ENCODE measurements at places on chromosomes 1 and 21.

GRCh38 chr1:243525085-243525487 lies 269.2 kb downstream of the SDCCAG8 start:
- peak; percentile 15 for DNase-seq

DNA sequence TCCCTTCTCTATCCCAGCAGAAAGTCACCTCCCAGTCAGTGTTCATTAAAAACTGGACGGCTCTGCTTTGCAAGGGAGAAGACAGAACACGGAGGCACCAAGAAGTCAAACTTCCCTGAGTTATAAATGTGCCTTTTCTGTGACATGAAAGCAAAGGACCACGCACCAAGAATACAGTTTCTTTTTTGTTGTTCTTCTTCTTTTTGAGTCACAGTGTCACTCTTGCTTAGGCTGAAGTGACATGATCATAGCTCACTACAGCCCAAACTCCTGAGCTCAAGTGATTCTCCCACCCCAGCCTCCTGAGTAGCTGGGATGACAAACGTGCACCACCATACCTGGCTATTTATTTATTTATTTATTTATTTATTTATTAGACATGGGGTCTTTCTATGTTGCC lies 22.7 kb downstream of the GLUL start:
- DNase-seq, result no peak

DNA sequence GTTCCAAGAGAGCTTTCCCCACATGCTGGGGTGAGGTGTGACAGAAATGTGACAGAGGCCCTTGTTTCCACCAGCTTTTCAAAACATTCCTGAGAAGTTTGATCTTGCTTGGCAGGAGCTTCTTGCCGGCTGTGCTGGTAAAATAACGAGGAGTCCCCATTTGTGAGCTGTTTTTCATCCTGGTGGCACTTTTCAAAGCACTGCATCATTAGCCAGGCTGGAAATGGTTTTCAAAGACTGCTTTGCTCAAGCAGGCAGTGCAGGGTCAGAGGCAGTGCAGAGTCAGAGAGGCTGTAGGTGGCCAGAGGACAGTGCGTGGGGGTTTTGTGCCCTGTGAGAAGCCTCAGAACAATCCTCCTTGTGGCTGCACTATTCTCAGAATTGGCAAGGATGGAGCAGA lies 75.8 kb upstream of the KCNA3 start:
- DNase-seq, result no peak

DNA sequence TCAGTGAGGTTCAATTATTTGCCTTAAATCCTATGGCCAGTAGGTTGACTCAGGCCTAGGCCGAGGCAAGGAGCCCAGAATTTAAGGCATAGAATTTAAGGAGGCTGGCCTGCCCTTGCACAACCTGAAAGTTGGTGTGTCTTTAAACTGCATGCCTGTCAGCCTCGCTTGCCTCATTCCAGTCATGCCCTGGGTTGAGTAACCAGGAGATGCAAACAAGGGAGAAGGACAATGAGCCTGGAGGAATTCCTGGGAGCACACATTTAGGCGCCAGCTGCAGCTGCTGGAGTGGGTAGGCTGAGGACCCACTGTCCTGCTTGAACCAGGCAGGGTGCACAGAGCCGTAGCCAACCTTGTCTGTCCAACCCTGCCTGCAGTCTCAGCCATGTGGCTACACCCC lies 11.7 kb downstream of the CD2 start:
- no peak for DNase-seq

DNA sequence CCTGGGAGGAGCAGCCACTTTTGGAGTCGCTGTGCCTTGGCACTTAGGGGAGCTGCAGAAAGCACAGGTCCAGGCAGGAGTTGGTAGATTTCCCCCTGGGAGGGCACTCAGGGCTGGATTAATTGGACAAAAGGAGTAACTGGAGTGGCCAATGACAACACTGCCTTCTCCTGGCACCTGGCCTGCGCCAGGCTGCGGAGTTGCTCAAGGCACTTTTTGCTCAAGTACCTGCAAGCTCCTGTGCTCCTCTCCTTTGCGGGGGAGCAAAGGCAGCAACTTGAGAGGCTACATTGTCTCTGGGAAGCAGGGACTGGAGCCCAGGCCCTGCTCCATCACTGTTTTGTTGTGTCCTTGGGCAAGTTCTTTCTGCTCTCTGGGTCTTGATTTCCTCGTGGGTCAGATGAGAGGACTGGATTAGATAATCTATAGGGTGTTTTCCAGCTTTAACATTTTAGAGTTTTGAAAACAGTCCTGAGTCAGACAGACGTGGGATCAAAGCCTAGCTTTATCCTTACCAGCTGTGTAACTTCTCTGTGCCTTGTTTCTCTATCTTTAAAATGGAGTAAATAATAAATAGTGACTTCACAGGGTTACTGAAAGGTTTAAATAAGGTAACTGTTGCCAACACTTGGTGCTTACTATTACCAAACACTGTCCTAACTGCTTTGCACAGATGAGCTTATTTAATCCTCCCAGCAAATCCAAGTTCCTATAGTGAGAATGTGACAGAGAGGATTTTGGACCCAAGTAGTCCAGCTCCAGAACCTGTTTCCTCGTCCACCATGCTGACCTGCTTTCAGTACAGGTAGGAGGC lies 18.0 kb upstream of the GRHL3 start:
- DNase-seq, result no peak

- no peak for DNase-seq
These were observed 462.2 kb upstream of the PTBP2 start for GRCh38 chr1:96259399-96259798.

- no peak for DNase-seq
These were observed 2.6 kb downstream of the TXLNA start for GRCh38 chr1:32182060-32182459.

DNA sequence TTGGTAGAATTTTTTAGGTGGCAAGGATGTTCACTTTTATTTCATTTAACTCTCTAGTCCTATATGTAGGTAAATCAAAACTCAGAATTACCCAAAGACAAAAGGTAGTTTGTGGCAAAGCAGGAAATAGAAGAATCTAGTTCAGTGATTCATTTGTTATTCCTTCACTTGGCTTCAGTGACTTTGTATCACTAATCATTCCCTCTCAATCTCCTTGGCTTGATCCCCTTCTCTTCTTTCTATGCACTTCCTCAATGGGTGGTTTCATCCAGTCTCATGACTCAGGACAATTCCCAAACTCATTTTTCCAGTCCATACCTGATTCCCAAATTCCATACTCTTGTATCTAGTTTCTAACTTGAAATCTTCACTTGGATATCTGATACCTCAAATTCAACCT lies 64.9 kb downstream of the PRKACB start:
- no peak for DNase-seq

DNA sequence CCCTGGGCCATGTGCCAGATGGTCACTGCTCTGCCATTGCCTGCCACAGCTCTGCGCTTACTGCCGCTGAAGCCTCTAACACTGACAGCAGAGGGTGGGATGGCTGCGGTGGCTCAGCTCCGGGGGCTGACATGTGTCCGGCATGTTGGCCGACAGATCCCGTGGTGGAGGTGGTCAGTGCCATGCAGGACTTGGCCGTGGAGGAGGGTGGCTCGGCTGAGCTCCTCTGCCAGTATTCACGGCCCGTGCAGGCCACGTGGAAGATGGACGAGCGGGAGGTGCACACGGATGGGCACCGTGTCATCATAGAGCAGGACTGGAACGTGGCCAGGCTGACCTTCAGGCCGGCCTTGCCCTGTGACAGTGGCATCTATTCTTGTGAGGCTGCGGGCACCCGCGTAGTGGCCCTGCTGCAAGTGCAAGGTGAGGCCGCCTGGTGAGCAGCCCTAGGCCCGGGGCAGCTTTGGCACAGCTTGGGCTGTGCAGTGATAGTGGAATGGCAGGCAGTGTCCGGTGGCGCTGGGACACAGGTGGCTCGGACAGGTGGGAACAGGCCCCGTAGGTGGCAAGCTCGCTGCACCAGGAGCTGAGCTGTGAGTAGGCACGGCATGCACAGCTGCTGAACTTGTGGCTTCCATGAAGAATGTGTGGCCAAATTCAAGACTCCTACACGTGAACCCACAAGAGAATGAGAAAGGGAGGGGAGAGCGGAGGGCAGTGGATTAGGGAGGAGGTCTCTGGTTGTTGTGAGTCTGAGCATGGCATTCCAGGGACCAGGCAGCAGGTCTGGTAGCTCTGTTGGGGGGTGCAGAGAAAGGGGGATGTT lies 91.8 kb downstream of the TRIM11 start:
- DNase-seq, result no peak

- no peak for DNase-seq
These were observed 836 bp upstream of the FBLIM1 start for GRCh38 chr1:15757575-15758342.

DNA sequence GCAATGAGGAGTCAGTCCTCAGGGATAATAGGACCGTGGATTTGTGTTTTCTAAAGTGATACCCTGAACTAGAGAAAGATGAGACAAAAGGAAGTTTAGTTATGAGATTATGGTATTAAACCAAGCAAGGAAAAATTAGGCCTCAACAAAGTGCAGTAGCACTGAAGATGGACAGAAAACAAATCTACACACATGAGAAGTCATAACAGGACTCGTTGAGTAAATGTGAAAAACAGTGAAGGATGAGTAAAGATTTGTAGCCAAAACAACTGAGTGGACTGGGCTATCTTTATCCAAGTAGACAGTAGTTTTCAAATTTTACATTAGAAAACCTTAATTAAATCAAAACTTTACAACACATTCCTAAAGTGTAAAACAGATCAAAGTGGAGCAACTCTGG lies 15.0 kb downstream of the EPRS1 start:
- no peak for DNase-seq
